ENCODE measurements at places on chromosomes 2 and 18.

DNA sequence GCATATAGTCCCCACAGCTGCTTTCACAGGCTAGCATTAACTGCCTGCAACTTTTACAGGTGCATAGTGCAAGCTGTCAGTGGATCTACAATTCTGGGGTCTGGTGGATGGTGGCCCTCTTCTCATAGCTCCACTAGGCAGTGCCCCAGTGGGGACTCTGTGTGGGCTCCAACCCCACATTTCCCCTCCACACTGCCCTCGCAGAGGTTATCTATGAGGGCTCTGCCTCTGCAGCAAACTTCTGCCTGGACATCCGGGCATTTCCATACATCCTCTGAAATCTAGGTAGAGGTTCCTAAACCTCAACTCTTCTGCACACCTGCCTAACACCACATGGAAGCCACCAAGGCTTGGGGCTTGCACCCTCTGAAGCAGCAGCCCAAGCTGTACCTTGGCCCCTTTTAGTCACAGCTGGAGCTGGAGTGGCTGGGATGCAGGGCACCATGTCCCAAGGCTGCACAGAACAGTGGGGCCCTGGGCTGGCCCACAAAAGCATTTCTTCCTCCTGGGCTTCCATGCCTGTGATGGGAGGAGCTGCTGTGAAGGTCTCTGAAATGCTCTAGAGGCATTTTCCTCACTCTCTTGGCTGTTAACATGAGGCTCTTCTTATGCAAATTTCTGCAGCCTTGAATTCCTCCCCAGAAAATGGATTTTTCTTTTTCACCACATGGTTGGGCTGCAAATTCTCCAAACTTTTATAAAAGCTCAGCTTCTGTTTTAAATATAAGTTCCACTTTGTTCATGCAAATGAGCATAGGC is 59.3 kb downstream of the KDM3A start:
- no peak overlapping the region for H3K4me3 ChIP-seq
- no peaks in the 10 kb centered on the region for H3K27me3 ChIP-seq
- H3K27ac ChIP-seq: no peak overlapping the region
- peaks cover 39% of the 10 kb centered on the region for H3K36me3 ChIP-seq
- no peak for DNase-seq

DNA sequence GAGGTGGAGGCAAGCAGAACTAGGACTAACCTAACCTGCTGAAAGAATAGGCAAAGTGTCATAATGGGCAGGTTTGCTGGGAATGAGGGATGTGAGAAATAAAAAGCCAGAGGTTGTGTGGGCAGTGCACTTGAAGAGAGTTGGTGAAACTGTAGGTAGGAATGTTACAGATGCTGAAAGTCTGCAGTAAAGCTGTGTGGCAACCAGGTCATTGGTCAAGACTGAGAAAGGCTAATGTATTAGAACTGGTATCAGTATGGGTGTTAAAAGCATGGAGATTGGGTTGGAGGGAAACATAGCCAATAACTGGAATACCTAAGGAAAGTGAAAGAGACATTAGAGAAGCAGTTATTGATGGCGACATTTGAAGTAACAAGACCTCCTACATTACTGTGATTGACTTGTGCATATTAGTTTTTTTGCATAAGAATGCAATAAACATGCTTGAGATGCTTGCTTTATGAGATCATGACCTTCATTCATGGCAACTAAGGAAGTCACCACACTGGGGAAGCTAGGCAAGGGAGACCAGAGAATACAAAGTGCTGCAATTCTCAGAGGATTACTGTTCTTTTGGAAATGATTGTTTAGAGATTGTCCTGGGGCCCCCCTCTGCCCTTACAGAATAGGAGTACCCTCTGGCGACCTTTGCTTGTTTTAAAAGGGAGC is 11.8 kb downstream of the GULP1 start:
- no peaks in the 10 kb centered on the region for H3K36me3 ChIP-seq
- peaks cover 13% of the 10 kb centered on the region for H3K4me1 ChIP-seq
- DNase-seq: peak; percentile 71
- H3K27me3 ChIP-seq: no peaks in the 10 kb centered on the region
- H3K27ac ChIP-seq: peak overlapping the region; percentile 12
- peak overlapping the region; percentile 0 for H3K4me3 ChIP-seq

DNA sequence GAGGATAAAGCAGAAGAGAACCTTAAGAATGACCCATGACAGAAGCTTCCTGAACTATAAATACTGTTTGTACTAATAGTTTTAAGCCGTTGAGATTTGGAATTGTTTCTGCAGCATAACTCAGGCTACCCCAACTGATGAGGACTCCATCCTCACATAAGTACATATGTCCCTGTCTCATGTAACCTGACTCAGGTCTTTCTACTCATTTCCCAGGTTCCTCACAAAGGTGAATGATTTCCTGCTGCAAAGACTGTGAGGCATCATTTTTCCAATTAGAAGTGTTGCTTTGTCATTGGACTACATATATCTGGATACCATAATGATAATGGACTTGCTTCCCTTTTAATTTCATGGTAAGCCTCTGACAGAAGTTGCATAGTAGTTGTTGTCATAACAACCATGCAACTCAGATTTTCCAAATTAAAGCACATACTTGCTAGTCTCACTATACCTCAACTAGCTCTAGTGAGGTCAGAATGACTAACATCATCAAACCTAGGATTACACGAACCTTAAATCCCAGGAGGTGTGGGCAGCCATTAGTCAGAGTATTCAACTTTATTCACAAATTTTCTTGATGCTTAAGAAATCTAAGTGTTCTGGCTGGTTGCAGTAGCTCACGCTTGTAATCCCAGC is 38.0 kb upstream of the NEDD4L start:
- DNase-seq: peak; percentile 72
- H3K27ac ChIP-seq: no peak overlapping the region
- no peaks in the 10 kb centered on the region for H3K36me3 ChIP-seq
- H3K4me3 ChIP-seq: no peak overlapping the region

DNA sequence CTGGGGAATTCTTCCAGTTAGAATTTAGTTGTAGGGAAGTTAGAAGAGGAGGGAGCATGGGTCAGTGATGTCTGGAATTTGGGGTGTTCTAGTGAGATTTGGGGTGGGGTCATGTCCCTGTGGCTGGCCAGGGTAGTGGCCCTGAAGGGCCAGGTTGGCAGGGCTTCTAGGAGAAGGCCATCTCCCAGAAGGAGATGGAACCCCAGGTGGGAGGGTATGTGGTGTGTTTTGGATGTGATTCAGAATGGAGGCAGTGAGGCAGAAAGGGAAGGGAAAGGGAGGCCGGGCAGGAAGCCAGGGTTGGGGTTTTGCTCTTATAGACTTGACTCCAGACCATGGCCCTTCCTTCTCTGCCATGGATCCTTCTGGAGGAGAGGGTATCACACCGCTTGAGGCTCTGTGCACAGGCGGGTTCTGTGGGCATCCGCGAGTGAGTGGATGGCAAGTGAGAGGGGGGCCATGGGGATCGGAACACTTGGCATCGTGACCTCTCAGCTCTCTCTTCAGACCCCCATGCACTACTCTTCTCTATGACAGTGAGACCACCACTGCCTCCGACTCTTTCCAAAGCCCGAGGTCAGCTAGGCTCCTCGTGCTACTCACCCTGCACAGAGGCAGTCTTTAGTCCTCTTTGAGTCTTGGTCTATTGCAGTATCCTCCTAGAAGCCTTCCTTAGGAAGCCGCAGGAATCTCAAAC is 7.3 kb downstream of the GREB1 start:
- peaks cover 52% of the 10 kb centered on the region for H3K27me3 ChIP-seq
- H3K4me3 ChIP-seq: no peak overlapping the region
- no peak for DNase-seq
- H3K4me1 ChIP-seq: no peaks in the 10 kb centered on the region

GRCh38 chr18:51383711-51384110 is 186.2 kb upstream of the MEX3C start:
- H3K4me3 ChIP-seq: no peak overlapping the region
- H3K27me3 ChIP-seq: no peaks in the 10 kb centered on the region
- H3K36me3 ChIP-seq: no peaks in the 10 kb centered on the region
- no peaks in the 10 kb centered on the region for H3K4me1 ChIP-seq
- no peak for DNase-seq
- no peak overlapping the region for H3K27ac ChIP-seq
